Sigmoid colon (tissue), 7 donors: ENCODE measurements at places on chromosomes 3 and 15.

GRCh38 chr15:82105451-82106215, 59.8 kb upstream of the MEX3B start:
- no peak overlapping the region for H3K4me3 ChIP-seq
- H3K4me1 ChIP-seq = no peaks in the 10 kb centered on the region
- DNase-seq = peak; percentile 43
- no peaks in the 10 kb centered on the region for H3K36me3 ChIP-seq

GRCh38 chr3:177994976-177995375, 541.3 kb upstream of the KCNMB2 start:
- H3K27me3 ChIP-seq = no peaks in the 10 kb centered on the region
- no peak overlapping the region for H3K27ac ChIP-seq
- no peaks in the 10 kb centered on the region for H3K4me1 ChIP-seq

DNA sequence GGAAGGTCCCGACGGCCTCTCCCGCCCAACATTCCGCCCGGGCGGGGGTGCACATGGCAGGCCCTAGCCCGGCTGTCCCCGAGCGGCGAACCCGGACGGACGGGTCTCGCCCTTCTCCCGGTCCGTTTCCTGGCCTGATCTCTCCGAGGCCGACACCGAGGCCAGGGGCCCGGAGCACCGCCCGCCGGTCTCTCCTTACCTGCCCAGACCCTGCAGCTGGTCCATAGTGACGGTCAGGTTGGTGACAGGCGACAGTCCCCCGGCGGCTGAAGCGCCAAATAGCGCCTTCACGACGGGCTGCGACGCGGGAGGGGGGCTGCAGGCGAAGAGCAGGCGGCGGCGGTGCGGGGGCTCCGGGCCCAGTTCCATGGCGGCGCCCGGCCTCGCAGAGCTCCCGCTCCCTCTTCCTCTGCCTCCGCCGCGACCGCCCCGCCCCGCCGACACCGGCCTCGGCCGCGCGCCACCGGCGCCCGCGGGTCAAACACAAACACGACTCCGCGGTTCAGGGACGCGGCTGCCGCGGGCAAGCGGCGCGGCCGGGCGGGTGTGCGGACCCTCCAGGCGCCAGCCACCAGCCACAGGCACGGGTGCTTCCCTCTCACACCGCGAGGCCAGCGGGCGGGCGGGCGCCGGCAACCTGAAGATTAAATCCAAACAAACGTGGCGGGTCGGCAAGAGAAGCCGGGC, 495 bp downstream of the CDC25A start:
- H3K27ac ChIP-seq = peak overlapping the region; percentile 29
- H3K4me1 ChIP-seq = peaks cover 17% of the 10 kb centered on the region
- peaks cover 4% of the 10 kb centered on the region for H3K27me3 ChIP-seq
- H3K4me3 ChIP-seq = peak overlapping the region; percentile 71
- H3K36me3 ChIP-seq = no peaks in the 10 kb centered on the region

- no peaks in the 10 kb centered on the region for H3K4me1 ChIP-seq
- no peak overlapping the region for H3K4me3 ChIP-seq
- no peaks in the 10 kb centered on the region for H3K27me3 ChIP-seq
- H3K36me3 ChIP-seq = no peaks in the 10 kb centered on the region
Observed at GRCh38 chr3:195475614-195476013, 32.8 kb upstream of the ACAP2 start.

- no peaks in the 10 kb centered on the region for H3K27me3 ChIP-seq
- peak; percentile 24 for DNase-seq
- no peak overlapping the region for H3K4me3 ChIP-seq
Observed at GRCh38 chr3:133998691-133999241, 31.0 kb downstream of the SLCO2A1 start.

DNA sequence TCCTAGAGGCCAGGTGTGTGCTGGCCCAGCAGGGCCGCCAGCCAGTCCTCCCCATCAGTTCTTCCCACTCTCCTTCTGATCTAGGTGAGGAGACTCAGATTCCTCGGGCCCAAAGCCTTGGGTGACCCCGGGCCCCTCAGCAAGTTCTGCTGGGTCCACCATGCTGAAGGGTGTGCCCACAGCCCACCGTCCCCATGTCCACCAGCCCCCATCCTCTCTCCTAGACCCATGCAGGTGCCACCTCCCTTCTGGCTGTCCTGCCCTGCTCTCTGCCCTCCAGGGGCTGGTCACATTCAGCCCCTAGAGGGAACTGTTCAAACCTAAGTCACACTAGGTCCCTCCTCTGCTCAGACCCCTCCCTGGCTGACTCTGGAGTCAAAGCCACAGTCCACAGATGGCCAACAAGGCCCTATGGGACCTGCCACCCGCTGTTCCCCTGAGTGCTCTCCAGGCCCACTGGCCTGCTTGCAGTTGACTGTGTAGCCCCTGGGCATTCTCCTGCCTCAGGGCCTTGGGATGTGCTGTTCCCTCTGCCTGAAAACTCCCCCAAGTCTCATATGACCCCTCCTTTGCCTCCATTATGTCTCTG, 878 bp upstream of the TLR9 start:
- no peak overlapping the region for H3K4me3 ChIP-seq
- no peaks in the 10 kb centered on the region for H3K27me3 ChIP-seq
- no peak overlapping the region for H3K27ac ChIP-seq
- peaks cover 26% of the 10 kb centered on the region for H3K36me3 ChIP-seq
- no peak for DNase-seq

DNA sequence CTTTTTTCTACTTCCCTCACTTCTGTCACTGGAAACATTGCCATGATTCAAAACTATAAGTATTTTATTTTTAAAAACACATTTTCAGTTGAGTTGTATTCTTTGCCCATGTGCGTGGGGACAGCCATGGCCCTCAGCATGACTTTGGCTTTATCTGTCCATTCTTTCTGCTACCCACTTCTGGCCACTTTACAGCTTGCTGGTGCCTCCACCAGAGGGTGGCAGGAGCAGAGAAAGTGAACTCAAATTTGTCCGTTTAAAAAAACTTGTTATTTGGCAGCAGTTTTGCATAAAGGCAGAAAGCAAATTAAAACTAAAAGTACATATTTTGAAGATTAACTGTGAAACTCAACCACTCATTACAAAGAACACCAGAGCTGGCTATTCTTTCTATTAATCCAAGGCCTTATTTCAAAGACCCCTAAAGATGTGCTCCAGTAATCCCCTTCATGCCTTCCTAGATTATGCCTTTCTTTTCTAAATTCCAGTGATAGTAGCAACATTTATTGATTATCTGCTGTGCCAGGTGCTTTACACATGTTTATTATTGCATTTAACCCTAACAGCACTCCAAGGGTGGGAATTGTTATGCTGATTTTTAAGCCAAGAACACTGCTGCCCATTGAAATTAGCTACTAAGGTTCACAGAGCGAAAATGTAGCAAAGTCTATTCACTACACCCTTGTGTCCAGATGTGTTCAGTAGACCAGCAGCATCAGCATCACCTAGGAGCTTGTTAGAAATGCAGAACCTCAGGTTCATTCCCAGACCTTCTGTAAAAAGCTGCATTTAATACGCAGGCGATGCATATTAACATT, 134.8 kb downstream of the THRB start:
- H3K4me3 ChIP-seq = no peak overlapping the region
- no peaks in the 10 kb centered on the region for H3K36me3 ChIP-seq
- H3K27me3 ChIP-seq = no peaks in the 10 kb centered on the region
- peaks cover 34% of the 10 kb centered on the region for H3K4me1 ChIP-seq
- H3K27ac ChIP-seq = no peak overlapping the region

DNA sequence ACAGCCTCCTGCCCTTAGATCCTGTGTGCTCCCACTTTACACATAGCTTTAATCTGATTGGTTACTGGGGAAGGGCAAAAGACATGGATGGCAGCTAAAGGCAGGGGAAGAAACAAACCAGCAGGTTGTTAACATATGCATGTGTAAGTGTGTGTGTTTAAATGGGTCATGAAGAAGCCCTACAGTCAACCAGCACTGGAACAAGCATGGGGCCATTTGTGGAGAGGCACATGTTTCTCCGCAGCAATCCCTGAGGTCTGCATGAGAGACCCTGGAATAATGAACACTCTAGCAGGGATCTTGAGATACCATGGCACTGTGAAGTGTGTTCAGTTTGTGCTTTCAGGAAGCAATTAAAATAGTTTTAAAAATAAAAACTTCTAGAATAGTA, 6.0 kb downstream of the KLF13 start:
- no peaks in the 10 kb centered on the region for H3K27me3 ChIP-seq
- peaks cover 89% of the 10 kb centered on the region for H3K4me1 ChIP-seq
- peak overlapping the region; percentile 21 for H3K27ac ChIP-seq
- H3K36me3 ChIP-seq = no peaks in the 10 kb centered on the region
- no peak overlapping the region for H3K4me3 ChIP-seq

- no peak overlapping the region for H3K4me3 ChIP-seq
- H3K36me3 ChIP-seq = no peaks in the 10 kb centered on the region
- peaks cover 5% of the 10 kb centered on the region for H3K4me1 ChIP-seq
- no peak for DNase-seq
Observed at GRCh38 chr15:56160966-56161365, 82.7 kb downstream of the RFX7 start.

GRCh38 chr3:143301031-143301901, 181.7 kb downstream of the CHST2 start:
- DNase-seq = no peak
- no peaks in the 10 kb centered on the region for H3K36me3 ChIP-seq
- no peak overlapping the region for H3K27ac ChIP-seq
- no peaks in the 10 kb centered on the region for H3K27me3 ChIP-seq
- H3K4me1 ChIP-seq = no peaks in the 10 kb centered on the region

- H3K27ac ChIP-seq = no peak overlapping the region
- H3K4me3 ChIP-seq = no peak overlapping the region
- peaks cover 7% of the 10 kb centered on the region for H3K36me3 ChIP-seq
- H3K4me1 ChIP-seq = peaks cover 46% of the 10 kb centered on the region
- H3K27me3 ChIP-seq = no peaks in the 10 kb centered on the region
Observed at GRCh38 chr15:41922353-41922752, 28.5 kb upstream of the SPTBN5 start.

- no peaks in the 10 kb centered on the region for H3K36me3 ChIP-seq
- H3K4me3 ChIP-seq = no peak overlapping the region
- H3K4me1 ChIP-seq = no peaks in the 10 kb centered on the region
- DNase-seq = no peak
- no peaks in the 10 kb centered on the region for H3K27me3 ChIP-seq
Observed at GRCh38 chr3:68874551-68875348, 57.6 kb downstream of the TAFA4 start.

DNA sequence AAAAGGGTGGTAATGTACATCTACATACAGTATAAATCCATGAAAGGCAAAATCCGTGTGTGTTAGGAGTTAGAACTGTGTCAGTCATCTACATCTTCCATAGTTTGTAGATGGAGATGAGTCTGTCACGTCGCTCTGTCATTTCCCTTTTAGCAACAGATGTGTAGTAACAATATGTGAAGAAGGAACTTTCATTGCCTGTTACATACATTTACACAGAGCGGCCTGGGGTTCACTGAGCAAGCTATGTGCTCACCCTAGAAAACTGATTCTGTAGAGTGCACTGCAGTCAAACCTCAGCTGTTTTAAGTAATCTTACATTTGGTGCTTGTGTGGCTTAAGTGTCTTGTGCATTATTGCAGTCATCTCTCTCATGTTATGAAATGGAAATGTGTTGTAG, 41.6 kb upstream of the AP3B2 start:
- no peaks in the 10 kb centered on the region for H3K27me3 ChIP-seq
- DNase-seq = no peak
- peak overlapping the region; percentile 64 for H3K4me3 ChIP-seq
- H3K27ac ChIP-seq = peak overlapping the region; percentile 92
- peaks cover 10% of the 10 kb centered on the region for H3K36me3 ChIP-seq
- H3K4me1 ChIP-seq = peaks cover 21% of the 10 kb centered on the region

DNA sequence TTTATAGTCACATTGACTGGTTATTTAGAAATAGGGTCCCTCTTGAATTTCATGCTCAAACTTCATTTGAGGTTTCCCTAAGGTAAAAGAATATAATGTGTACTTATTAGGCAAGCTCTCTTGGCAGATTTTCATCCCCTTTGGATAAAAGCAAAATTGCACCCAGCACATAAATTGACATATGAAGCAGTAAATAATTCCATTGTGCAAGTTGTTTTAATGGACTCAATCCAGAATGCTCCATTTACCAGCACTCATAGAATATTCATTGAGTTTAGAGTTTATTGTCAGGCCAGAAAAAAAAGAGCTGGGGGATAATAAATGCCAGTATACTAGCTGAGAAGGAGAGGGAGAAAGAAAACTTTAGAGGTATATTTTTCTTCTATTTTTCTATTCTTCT, 136.8 kb downstream of the TPRG1 start:
- no peak for DNase-seq
- H3K36me3 ChIP-seq = no peaks in the 10 kb centered on the region
- H3K4me3 ChIP-seq = no peak overlapping the region
- H3K27ac ChIP-seq = no peak overlapping the region
- H3K4me1 ChIP-seq = no peaks in the 10 kb centered on the region

- peak overlapping the region; percentile 49 for H3K27ac ChIP-seq
- no peak for DNase-seq
- no peaks in the 10 kb centered on the region for H3K27me3 ChIP-seq
- H3K4me3 ChIP-seq = no peak overlapping the region
- no peaks in the 10 kb centered on the region for H3K36me3 ChIP-seq
Observed at GRCh38 chr15:89021224-89021623, 67.0 kb upstream of the ABHD2 start.

DNA sequence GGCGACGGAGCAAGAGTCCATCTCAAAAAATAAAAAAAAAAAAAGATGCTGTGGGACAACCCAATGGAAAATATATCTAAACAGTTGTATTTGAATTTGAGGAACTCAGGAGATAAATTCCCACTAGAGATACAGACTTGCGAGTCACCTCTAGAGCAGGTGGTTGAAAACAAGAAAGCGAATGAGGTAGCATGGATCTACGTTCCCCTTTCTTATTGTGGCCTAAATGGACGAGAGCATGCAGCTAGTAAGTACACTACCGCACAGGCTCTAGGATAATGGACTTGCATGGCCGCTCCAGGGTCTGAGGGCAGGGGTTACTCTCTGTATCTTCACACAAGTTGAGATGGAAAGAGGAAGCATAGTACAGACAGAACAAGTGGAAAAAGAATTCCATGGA, 63.5 kb upstream of the TGFBR2 start:
- no peaks in the 10 kb centered on the region for H3K4me1 ChIP-seq
- H3K4me3 ChIP-seq = no peak overlapping the region
- no peaks in the 10 kb centered on the region for H3K27me3 ChIP-seq
- DNase-seq = no peak
- no peaks in the 10 kb centered on the region for H3K36me3 ChIP-seq

- H3K4me3 ChIP-seq = no peak overlapping the region
- no peaks in the 10 kb centered on the region for H3K27me3 ChIP-seq
- H3K4me1 ChIP-seq = peaks cover 15% of the 10 kb centered on the region
- no peak for DNase-seq
Observed at GRCh38 chr3:171788546-171789351, 21.5 kb downstream of the PLD1 start.

GRCh38 chr3:50333744-50334328, 5.8 kb upstream of the TUSC2 start:
- peaks cover 25% of the 10 kb centered on the region for H3K36me3 ChIP-seq
- no peaks in the 10 kb centered on the region for H3K27me3 ChIP-seq
- no peak overlapping the region for H3K4me3 ChIP-seq
- DNase-seq = no peak
